ENCODE measurements at places on chromosomes 12 and 14.

DNA sequence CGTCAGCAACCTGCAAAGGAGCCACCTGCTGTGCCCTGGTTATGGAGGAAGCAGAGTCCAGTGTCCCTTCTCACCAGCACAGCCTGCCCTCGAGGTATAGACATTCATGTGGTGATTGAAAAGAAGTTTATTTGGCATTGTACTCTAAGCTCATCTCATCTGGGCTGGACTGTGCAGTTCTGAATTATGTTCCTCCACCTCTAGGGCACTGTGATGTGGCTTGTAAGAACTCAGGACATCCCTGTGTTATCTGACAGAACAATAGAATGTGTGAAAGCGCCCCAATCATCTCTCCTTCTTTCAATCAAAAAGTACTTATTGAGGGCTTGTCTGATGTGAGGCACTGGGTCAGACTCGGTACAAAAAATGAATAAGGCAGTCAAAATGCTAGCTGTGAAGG is 140.1 kb downstream of the DHRS2 start:
- no peak for DNase-seq

DNA sequence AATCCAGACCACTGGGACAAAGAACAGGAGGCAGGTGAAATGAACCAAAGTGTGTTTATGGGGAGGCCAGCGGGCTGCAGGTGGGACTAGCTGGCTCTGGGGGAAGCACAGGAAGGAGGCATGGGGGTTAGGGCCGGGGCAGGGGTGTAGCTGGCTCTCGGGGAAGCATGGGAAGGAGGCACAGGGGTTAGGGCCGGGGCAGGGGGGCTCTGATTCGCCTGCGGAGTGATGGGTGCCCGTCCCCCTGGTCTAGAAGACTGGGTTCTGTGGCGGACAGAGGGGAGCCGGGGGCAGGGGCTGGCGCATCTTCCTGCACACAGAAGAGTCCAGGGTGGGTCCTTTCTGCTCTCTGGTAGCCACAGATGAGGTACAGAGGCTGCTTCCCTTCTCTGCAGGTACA is 310.3 kb downstream of the TMEM121 start:
- DNase-seq = no peak

GRCh38 chr14:50263321-50263720 is 31.9 kb upstream of the SOS2 start:
- DNase-seq = no peak

DNA sequence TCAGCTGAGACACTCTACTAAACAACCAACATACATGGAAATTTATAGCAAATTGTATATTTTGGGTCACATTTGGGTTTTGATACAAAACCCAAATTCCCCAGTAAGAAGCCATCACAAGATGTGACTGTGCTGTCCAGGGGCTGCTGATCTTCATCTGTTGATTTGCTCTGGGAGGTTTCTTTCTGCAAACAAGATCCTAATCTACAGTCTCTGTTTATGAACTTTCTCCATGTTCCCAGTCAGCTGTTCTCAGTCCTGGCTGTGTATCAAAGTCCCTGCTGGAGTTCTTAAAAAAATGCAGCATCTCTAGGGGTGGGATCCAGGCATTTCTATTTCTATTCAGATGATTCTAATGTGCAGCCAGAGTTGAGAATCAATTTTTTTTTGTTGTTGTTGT is 85.1 kb downstream of the ATP23 start:
- DNase-seq = no peak

DNA sequence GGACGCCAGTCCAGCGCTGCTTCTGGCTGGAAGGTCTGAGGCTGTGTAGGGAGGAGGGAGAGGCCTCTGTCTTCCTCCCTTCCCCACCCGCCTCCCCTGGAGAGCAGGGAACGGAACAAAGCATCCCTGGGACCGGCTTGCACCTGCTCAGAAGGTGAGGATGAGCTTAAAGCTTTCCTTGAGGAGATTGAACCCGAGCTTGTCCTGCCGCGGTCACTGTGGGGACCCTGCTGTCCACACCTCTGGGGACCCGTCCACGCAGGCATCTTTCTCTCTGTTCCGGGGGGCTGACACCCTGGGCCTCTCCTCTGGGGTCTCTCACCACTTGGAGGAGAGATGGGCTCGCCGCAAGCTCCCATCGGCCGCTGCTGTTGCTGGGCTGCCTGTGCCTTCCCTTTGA is 33.2 kb upstream of the SFSWAP start:
- no peak for DNase-seq

DNA sequence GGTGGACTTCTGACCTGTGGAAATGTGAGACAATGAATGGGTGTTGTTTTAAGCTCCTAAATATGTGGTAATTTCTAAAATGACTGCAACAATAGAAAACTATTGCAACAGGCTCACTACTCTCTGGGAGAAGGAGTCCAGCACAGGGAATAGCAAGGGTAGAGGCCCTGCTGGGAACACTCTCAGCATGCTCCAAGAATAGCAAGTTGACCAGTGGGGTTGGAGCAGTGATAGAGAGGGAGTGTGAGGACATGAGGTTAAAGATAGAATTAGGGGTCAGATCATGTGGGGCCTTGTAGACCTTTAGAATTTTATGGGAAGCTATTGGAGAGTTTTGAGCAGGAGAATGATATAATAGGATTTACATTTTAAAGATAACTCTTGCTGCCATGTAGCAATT is 346.7 kb upstream of the CCDC196 start:
- DNase-seq = no peak

- no peak for DNase-seq
These were observed 827.6 kb downstream of the C12orf50 start for GRCh38 chr12:87201598-87201997.

DNA sequence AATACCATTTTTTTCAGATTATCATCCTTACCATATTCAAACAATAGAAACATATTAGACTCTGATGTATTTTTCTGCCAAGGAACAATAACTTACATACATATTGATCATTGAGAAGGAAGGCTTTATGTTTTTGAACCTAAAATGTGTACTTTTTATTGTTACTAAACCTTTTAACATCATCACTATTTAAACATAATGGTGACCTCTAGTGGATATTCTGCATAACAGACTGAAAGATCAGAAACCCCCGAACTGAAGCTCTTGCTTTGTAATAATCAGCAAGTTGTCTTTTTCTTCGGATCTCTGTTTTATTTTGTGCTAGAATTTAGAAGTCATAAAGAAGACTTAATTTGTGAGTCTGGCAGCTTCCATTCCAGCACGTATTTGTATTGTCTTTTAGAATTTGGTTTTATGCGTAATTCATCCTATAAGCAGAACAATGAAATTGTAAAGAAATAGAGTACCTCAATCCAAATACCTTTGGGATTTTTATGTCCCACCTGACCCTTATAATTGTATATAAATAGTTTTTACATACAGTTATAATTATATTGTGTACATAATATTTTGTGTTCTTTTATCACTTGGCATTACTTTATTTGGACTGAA is 125.9 kb upstream of the ATF1 start:
- peak; percentile 77 for DNase-seq

DNA sequence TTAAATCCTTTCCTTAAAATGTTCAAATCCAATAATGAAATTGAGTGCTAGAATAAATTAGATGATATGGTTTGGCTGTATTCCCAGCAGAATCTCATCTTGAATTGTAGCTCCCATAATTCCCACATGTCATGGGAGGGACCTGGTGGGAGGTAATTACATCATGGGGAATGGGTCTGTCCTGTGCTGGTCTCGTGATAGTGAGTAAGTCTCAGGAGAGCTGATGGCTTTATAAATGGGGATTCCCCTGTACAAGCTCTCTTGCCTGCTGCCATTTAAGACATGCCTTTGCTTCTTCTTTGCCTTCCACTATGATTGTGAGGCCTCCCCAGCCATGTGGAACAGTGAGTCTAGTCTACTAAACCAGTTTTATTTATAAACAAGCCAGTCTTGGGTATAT is 508.5 kb downstream of the ETNK1 start:
- DNase-seq = no peak

GRCh38 chr12:57016348-57016747 is at the start of gene TAC3:
TSS of gene TAC3 (minus strand) at chr12:57016529. CDS start at chr12:57015797, 732 bp downstream.
- DNase-seq = no peak

DNA sequence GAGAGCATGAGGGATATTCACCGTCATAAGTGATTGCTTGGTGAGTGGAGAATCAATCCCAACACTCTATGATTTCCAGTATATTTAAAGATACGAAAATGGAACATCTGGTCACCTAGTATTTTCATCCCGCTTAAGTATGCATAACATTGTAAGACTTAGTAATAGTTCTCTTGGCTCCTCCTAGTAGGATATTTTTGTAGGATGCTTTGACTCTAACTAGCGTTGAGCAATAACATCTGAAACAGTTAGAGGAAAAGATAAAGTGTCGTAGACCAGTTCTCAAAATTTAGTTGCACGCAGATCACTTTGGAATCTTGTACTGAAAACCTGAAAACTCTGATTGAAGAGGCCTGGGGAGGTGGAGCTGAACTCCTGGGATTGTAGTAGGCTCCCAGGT is 7.6 kb downstream of the SAMD4A start:
- DNase-seq = peak; percentile 70

DNA sequence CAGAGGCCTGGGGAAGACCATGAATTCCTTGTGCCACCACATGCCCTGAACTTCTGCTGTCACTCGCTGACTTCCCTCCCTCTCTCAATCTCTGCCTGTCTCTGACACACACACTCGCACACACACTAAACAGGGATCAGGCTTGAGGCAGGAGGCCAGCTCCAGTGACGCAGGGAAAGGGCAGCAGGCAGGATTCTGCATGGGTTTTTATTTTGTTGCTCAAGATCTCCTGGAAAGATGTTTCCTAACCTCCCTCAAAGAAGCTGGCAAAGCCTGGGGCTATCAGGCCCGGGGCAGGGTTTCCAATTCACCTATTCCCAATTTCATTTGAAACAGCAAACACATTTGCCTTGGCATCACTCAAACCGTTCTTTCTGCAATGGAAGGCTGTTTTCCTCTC is 27.7 kb upstream of the PEX5 start:
- DNase-seq = peak; percentile 63

GRCh38 chr12:109134186-109134917 is 18.0 kb downstream of the ACACB start:
- DNase-seq = peak; percentile 56

GRCh38 chr12:94163850-94164249 is 15.5 kb downstream of the PLXNC1 start:
- DNase-seq = no peak

DNA sequence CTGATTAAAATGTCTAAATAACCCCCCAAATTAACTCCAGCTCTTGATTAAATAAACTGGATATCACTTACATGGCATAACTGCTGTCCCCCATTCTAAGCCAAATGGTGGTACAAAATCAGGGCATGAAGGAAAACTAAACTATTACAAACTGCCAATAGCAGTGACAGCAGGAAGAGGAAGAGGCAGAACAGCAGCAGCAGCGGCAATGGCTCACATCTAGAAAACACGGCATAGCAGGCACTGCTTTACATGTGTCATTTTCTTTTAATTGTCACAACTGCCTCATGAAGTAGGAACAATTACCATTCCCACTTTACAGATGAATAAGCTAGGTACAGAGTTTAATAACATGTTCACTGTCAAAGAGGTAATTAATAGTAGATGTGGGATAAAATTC is 92.0 kb downstream of the EPS8 start:
- no peak for DNase-seq

DNA sequence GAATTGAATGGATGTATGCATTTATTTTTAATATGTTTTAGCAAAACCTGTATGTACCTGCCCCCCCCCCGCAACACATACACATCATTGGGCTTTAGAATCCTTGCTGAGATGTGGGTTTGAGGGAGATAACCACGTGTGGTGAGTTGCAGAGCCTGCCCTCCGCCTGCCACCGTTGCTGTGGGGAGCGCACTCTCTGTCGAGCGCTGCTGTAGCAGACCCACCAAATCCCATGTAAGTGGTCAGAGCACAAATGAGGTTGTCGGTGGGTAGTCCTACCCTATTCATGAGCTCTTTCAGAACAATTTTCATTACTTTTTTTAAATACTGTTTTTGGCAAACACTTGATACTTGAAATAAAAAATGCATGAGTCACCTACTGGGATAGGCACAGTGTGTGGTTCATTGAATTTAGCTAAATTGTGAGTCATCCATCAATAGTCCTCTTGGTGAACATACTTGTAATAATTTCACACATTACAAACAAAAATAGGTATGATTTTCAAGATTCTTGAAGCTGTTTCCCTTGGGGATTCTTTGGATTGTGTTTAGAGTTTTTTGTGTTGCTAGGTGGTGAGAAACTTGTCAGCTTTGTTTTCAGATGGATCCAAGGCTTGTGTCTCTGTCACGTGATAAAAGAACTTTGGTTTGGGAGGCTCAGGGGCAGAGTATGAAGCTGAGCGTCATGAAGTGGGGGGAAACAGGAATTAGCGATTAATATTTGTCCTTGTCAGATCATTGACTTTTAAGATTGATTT is 107.6 kb downstream of the PTCSC3 start:
- DNase-seq = peak; percentile 72

DNA sequence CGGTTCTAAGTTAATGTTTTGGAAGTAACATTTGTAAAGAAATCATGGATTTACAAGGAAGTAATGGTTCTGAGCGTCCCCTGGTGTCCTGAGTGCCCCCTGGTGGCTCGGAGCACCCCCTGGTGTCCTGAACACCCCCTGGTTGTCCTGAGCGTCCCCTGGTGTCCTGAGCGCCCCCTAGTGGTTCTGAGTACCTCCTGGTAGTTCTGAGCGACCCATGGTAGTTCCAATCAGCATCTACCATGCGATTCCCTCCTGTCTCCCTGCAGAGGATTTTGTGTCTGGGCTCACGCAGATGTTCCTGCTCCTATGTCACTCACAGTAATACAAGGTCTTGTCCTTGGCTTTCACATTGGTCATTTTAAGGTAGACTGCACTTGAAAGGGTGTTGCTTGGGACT is 1352.9 kb downstream of the TMEM121 start:
- DNase-seq = peak; percentile 27

DNA sequence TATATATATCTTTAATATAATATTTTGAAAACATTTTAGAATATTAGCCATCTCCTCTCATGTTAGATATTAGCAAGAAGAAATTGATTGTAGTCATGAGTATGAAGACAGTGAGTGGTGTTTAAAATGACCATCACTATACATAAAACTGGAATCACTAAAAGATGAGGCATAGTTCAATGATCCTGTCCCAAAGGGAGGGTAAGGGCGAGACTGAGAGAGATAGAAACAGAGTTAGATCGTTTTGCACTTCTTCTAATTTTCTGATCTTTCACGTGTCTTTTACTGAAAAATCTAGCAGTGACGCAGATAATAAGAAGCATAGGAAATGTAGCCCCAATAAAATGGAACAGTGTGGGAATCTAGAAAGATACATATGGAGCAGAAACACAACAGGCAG is 627.4 kb downstream of the SLC16A7 start:
- DNase-seq = no peak

All from GM23248 (cell line).